ENCODE measurements at places on chromosomes 6 and 20. TPM values are rescaled to one million over a fixed set of nuclear protein-coding genes. Genes with fewer than 3 reads are reported as not detected.

DNA sequence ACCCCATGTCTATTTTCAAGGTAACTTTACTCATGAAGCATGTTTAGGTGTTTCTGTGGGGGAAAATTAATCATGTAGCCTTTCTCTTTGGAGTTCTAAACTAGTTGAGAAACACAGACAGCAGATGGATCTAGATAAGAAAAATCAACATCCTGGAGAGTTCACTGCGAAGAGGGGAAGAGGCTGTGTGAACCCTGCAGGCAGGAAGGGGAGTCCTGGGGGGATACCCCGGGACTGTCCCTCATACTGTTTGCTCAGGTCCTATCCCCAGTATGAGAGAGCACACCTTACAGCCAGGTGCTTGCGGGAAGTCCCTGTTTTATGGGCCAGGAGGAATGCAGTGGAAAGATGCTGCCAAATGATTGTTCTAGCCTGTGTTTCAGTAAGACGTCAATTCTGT is 32.7 kb downstream of the CHMP4B start:
- DNase-seq = no peak

- DNase-seq = no peak
These were observed 46.1 kb downstream of the HLA-F start for GRCh38 chr6:29769336-29769735.

DNA sequence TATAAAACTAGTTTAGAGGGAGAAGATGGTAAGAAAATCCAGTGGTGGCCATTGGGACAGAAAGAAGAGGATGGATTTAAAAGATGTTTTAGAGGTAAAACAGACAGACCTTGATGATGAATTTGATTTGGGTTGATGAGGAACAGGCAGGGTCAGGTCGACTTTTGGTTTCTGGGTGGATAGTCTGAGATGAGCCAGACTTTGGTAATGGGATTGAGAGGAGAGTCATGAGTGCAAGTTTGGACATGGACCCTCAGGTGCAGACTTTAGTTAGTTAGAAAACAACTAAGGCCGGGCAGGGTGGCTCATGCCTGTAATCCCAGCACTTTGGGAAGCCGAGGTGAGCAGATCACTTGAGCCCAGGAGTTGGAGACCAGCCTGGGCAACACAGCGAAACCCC is 257.9 kb downstream of the MAFB start:
- no peak for DNase-seq

The DLL1 gene
- total RNA-seq = 12.6 TPM

GRCh38 chr6:12058172-12058961 is 46.3 kb downstream of the HIVEP1 start:
- DNase-seq = no peak

GRCh38 chr6:151379933-151380847 is 11.2 kb downstream of the ZBTB2 start:
- DNase-seq = no peak

- DNase-seq = no peak
These were observed 108.9 kb upstream of the SNX9 start for GRCh38 chr6:157714153-157714490.

GRCh38 chr20:16819483-16819882 is 71.3 kb downstream of the OTOR start:
- DNase-seq = no peak

The TMC2 gene
- total RNA-seq = not detected

The DNPH1 gene
- 54.7 TPM for total RNA-seq

DNA sequence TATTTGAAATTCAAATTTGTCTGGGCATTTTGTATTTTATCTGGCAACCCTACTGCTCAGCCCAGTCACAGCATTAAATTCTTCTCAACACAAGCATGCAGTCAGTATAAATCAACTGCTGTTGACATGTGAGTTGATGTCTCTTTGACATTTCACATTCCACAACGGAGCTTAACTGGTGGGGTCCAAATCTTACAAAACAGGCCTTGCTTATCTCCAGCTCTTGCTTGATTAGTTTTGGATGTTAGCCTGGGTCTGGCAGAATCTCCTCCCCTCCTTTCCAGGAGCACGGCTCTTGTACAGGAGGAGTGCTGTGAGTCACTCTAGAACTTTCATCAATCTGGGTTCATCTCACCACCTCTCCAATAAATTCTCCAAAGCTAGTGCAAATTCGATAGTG is 80.8 kb upstream of the PHACTR1 start:
- no peak for DNase-seq

- no peak for DNase-seq
These were observed 62.8 kb upstream of the APCDD1L start for GRCh38 chr20:58577871-58578598.

The NINL gene
- 35.6 TPM for total RNA-seq

GRCh38 chr20:60934724-60935123 is 317.3 kb upstream of the CDH4 start:
- DNase-seq = no peak

DNA sequence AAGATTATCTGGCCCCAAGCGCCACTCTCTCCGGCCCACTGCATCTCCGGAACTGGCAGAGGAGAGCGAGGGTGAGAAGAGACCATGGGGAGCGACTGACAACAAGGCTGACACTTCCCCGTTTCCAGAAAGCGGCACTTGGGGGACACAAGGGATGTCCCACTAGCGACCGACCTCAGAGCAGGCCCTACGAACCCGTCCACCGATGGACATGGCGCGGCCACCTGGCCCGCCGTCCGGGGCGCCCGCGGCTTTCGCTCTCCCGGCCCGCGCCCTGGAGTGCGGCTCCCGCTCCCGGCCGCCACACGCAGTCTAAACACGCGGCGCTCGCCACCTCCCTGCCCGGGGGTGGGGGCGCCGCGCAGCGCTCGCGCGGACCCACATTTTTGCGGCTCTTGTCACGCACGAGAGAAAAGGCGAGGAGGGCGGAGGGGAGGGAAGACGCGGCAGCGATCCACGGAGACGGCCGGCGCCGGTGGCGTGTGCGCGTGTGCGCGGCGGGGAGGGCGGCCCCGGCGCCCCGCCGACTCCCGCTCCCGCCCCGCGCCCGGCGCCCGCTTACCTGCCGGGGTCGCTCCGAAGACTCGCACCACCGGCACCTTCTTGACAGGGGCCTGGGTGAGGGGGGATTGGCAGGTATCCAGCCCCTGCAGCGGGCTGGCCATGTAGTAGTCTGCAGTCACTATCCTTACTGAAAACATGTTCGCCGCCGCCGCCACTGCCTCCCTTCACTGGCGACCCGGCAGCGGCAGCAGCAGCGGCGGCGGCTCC is 645 bp downstream of the REV3L start:
- peak; percentile 26 for DNase-seq

The PKIB gene
- total RNA-seq = 6.0 TPM

- no peak for DNase-seq
These were observed 25.3 kb downstream of the CTCFL start for GRCh38 chr20:57499676-57500075.

- DNase-seq = no peak
These were observed 31.0 kb upstream of the TGM2 start for GRCh38 chr20:38196076-38196475.

DNA sequence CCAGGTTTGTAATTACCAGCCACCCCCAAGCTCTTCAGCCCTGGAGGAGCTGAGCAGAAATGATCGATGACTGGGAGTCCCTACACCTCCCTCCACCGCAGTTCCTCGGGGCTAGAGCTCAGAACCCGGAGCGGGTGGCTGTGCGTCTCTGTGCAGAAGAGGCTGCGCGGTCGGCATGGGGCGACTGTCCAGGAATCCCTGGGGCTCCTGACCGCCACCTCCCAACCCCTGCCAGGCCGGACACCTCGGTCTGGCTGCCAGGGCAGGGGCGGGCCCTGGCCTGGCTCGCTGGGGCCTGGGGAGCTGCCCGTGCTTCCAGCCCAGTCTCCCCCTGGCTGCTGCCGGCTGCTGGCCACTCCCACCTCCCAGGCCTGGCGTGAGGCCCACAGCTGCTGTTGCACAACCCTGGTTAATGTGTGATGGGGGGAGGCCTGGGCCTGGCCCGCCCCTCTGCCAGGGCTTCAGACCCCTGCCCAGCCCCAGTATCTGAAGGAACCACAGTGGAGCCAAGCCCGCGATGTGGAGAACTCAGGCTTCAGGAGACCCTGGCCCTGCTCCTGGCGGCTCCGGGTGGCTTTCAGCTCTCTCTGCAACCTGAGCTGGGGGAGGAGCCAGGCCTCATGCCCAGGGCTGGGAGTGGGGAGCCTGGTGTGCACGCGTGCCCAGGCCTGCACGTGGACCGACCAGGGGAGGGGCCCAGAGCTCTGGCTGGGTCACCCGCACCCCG is 1.2 kb downstream of the SLC2A4RG start:
- DNase-seq = peak; percentile 74

- no peak for DNase-seq
These were observed 37.3 kb downstream of the SIM1 start for GRCh38 chr6:100427452-100427851.

DNA sequence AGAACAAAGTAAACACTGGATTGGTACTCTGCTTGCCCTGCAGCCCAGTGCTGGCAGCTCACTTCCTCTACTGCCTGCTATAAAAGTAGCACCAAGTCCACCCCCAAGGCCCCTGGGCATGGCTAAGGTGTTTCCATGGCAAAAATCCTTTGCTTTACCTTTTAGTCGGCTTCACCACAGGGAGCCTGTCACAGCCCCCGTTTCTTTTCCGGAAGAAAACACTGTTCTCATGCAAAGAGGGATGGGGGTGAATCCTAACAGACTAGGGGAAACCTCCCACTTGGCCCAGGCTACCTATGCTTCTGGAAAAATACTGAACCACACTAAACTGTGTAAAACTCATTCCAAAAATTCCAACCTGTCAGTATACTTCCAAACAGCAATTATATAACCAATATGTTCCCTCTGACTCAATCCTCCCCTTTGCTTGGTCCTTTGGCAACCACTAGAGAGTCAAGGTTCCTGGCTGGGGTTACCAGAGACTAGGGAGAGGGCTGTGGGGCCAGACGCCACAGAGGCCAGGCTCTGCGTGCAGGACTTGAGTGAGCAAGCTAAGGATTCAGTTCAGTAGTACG is 16.1 kb downstream of the PPIL1 start:
- no peak for DNase-seq

DNA sequence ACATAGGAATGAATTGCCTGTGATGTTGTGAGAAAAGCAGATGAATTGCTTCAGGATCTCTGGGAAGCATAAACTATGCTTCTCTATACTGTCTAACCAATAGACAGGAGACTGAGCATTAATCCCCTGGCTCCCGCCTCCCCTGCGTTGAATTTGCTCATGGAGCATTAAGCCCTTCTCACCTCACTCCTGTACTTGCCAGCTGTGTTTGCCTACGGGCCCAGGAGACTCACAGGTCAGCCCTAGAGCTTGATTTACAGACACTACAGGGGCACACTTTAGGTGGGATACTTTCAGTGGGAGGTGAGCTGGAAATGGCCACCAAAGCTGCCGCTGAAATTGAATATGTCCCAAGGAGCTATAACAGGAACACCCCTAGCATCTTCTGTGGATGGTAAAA is 418.7 kb downstream of the CBLN4 start:
- DNase-seq = no peak

The CD109 gene
- total RNA-seq = 12.6 TPM

The FOXA2 gene
- not detected for total RNA-seq

DNA sequence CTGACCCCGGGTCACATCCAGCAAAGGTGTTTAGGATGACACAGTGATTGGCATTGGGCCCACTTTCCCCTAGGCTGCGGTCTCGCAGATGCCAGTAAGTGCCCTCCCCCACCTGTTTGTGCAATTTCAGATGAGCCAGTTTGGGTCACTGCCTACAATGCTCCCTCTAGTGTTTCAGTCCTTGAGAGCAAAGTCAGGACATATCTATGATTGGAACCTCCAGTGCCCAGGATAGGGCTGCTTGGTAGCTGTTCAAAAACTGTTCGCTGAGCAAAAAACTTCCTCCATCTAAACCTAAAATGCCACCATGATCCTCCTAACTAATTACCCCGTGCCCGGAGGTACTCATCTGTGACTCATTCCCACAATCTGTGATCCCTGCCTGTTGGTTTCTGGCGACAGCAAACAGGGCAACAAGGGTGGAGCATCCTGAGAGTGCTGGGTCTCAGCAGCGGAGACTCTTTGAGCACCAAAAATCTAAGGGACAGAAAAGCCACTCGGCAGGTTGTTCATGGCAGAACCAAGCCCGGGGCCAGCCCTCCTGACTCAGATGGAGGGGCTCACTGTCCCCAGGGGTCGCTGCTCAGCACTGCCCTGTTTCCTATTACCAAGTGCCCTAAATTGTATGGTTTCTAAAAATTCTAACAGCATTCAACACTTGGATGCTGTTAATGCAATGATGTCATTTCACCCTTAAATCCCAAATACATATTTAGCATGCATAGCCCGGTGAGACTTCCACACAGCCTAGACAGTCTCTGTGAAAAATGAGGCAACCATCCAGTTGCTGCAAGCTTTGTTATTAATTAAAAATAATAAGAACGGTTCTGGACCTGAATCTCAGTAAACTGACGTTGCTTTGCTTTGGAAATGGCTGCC is 5.0 kb downstream of the VSX1 start:
- DNase-seq = no peak

GRCh38 chr6:79894939-79895338 is 52.4 kb downstream of the ELOVL4 start:
- DNase-seq = no peak

DNA sequence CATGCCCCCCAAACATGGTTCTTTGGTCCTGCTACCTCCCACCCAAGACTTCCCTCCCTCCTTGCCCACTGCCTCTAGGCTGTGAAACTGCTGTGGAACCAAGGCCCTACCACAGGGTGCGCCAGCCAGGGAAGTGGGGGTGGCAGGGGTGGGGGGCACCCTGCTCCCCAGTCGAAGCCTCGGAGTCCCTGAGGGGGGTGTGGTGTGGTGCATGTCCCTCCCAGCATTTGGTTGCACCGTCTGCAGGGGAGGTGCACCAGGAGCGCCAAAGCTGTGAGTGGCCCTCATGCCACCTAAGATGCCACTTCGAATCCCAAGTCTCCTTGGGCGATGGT is 1.8 kb downstream of the RGS19 start:
- no peak for DNase-seq

The SUPT3H gene
- total RNA-seq = 5.3 TPM

The NOX3 gene
- not detected for total RNA-seq

DNA sequence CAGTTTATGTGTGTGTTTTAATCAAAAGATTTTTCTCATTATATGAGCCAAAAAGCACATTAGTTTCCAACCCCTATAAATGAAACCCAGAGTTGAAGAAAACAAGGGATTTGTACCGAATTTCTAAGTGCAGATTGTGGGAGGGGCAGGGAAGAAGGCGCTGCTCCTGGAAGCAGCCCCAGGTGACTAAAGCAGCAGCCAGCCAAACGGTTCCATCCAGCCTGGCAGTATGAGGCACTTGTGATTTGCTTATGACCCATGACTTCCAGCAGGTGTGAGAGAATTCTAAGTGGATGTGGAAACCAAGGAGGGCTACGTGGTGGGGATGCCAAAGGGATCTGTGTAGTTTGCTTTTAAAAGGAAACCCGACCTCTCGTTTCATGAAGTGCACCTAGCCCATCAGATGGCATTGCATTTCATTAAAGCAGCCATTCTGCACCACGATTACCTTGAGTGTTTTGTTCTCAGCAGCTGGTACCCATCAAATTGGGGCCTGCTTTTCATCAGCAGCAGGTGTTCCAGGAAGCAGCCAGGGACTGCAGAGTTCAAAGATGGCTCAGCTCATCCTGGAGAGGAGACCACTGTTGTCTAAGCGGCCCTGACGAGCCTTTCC is 79.1 kb downstream of the DTD1 start:
- DNase-seq = no peak

The LINC00237 gene
- total RNA-seq = not detected
